Activated CD4-positive, alpha-beta T cell treated with anti-CD3 and anti-CD28 coated beads, Interleukin-2, amount 50 U/mL, for 48 hours (primary cell): ENCODE measurements at places on chromosomes 13 and 19.

DNA sequence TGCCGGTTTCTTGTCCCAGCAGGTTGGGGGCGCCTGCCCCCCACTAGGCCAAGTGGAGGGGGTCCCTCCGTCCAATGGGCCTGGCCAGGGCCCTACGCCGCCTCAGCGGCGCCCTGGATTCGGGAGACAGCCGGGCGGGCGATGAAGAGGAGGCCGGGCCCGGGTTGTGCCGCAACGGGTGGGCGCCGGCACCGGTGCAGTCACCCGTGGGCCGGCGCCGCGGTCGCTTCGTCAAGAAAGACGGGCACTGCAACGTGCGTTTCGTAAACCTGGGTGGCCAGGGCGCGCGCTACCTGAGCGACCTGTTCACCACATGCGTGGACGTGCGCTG, 6.2 kb downstream of the KCNJ14 start:
- no peak for DNase-seq

- DNase-seq, result no peak
These were observed 475.4 kb upstream of the ARGLU1 start for GRCh38 chr13:107043021-107043956.

- no peak for DNase-seq
These were observed at the start of gene LGALS4 for GRCh38 chr19:38812841-38813320. Gene LGALS4 (minus strand): TSS chr19:38812945. CDS start chr19:38812886, 59 bp downstream.

- no peak for DNase-seq
These were observed 5.3 kb upstream of the TLE5 start for GRCh38 chr19:3067563-3067962.

GRCh38 chr13:60491531-60491930, 94.5 kb downstream of the TDRD3 start:
- DNase-seq, result no peak

DNA sequence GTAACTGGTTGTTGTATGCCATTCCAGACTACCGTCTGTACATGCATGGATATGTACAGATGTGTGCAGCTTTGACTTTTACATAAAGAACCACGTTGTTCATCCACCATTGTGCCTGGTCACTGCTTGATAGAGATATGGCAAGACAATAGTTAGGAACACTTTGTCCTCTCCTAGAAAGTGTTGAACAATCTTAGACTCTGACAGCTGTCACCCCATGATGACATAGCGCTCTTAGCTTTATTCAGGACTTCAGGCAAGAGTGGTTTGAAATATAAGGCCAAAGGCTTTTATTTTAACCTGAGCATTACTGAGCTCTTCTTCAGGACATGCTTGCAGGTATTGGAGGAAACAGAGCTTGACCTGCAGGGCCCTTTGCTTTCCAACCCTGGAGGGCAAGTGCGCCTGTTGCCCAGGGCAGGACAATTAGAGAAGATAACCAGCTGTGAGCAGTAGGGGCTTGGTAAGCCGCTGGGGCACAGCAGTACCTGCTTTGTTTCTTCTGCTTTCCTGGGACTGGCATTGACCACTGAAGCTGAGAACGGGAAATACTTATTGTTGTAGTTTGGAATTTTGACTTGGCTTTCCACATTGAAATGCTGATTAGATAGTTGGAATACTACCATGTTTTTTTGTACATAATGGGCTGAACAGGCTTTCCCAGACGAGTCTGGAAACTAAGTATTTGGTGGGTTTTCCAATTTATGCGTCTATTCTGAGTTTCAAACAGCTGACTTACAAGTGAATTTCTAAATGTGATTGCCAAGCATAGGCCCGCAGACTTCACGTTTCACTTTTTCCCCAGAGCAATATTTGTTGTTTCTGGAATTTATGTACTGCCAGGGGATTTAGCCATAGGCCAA, 51.1 kb downstream of the GARRE1 start:
- DNase-seq, result no peak

GRCh38 chr13:75468602-75469001, 13.4 kb downstream of the TBC1D4 start:
- no peak for DNase-seq

- no peak for DNase-seq
These were observed 526 bp downstream of the NFIX start for GRCh38 chr19:12995596-12996405.
